ENCODE measurements at places on chromosomes 6 and 20.

DNA sequence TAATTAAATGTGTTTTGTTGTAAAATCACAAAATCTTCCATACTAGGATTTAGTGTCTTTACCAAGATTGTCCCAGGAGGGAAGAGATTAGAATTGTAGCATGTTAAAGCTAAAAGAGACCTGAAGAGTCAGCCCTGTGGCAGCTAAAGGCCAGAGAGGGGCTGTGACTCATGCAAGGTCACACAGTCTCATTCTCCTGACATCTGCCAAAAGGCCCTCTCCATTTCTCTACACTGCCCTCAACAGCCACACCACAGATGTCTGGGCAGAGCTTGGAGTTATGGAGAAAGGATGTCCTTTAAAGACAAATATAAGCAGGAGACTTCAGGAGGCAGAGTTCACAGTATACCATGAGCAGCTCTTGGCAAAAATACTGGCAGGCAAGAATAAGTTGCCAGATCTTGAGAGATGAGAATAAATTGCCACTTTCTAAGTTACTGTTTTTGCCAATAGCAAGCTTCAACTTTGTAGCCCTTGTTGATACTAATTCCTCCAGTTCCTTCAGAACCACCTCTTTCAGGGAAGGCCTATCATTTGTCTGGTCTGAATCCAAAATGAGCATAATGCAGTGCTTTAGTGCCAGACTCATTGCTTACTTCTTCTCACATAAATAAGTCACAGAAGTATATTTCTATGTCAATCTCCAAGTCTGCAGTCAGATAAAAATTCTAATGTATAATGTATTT, 41.7 kb downstream of the AKIRIN2 start:
- DNase-seq, result no peak

- no peak for DNase-seq
These were observed 786.5 kb upstream of the CITED2 start for GRCh38 chr6:140160909-140161308.

DNA sequence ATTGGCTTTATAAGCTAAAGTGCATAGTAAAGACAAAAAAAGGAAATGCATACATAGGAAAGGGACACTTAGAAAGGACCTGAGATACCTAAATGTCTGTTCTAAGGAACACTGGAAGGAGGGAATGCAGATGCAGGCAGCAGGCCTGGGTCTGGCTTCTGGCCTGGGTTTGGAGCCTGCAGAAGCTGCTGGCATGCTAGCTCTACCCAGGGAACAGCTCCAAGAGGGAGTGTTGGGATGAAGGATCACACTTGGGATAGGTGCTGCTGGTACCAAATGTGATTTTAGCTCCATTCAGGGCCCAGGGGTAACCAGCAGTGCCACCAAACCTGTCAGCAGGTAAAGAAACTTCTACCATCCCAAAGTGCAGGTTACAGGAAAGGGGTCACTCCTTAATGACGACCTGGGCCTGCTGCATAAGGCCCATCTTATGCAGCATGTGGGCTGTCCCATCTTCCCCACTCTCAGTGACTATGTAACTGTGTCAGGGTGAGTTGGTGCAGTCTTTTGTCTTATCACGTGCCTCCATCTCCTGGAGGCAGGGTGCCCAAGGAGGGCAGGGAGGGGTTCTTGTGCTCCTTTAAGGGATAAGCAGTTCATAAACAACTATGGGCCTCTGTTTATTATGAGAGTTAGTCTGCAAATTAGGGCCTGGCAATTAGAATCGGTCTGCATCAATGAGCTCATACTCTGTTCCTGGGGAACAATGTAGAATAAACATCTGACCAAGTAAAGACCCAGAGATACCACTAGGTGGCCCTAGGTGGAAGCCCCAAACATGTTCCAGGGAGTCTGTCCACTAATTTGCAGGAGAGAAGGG, 26.9 kb downstream of the DDX27 start:
- no peak for DNase-seq

DNA sequence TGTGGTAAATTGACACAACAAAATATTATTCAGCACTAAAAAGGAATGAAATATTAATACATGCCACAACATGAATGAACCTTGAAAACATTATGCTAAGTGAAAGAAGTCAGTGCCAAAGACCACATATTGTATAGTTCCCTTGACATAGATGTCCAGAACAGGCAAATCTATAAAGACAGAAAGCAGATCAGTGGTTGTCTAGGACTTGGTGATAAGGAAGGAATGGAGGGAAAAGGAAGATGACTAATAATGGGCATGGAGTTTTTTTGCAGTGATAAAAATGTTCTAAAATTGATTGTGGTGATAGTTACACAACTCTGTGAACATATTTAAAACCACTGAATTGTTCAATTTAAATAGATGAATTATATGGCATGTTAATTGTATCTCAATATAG, 32.5 kb downstream of the TBX18 start:
- DNase-seq, result no peak

DNA sequence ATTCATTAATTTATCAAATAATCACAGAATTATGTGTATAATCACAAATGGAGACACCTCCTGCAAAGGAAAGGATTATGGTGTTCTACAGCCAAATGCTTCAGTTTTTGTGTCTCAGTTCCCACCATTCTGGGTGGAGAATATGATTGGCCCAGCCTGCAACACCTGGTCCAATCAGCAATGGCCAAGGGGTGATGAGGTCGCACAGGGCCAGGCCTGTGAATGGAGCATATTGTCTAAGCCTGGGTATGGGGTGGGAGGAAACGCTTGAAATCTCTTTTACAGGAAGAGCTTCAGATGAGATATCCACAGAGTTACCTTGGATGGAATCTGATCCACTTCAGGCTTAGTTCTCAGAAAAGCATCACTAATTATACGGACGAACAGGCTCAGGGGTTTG, 271.6 kb downstream of the DHX35 start:
- no peak for DNase-seq

- no peak for DNase-seq
These were observed 3.1 kb downstream of the FBXL4 start for GRCh38 chr6:98944598-98945081.

Measured in tibial nerve (tissue), 4 donors.